NCI-H1092 (cell line): ENCODE measurements at places on chromosomes 5 and 9.

GRCh38 chr5:54867310-54867944, 118.0 kb downstream of the ESM1 start:
- no peak for DNase-seq

DNA sequence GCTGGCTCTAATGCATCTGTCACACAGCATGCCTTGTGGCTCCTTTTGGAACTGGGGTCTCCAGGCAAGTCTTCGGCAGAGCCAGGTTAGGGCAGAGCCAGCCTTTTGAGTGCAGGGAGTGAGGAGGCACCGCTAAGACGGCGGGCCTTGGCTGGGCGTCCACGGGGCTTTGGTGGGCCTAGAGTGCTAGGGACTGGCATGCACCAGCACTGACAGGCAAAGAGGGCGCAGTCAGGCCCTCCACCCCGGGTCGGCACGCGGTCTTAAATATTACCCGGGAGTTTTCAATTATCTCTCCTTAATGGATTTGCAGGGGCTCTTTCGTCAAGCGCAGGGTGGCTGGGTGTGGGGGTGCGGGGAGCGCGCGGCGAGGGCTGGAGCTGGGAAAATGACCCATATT, 444.4 kb downstream of the SPATA31A7 start:
- no peak for DNase-seq

DNA sequence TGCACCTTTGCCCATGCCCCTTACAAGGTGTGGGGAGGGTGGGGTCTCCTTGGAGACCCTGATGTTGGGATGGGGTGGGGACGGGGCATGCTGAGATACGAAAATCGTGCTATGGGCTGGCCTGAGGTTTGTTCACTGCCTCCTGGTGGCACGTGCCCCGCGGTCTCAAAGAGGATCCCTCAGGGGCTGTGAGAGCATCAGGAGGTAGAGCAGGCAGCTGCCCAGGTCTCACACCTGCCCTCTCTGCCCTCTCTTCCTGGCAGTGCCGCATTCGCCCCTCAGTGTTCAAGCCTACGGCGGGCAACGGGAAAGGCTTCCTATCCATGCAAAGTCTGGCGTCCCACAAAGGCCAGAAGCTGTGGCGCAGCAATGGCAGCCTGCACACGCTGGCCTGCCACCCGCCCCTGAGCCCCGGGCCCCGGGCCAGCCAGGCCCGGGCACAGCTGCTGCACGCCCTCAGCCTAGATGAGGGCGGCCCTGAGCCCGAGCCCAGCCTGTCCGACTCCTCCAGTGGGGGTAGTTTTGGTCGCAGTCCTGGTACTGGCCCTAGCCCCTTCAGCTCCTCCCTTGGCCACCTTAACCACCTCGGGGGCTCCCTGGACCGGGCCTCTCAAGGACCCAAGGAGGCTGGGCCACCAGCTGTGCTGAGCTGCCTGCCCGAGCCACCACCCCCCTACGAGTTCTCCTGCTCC, 6.7 kb downstream of the N4BP3 start:
- DNase-seq, result no peak

DNA sequence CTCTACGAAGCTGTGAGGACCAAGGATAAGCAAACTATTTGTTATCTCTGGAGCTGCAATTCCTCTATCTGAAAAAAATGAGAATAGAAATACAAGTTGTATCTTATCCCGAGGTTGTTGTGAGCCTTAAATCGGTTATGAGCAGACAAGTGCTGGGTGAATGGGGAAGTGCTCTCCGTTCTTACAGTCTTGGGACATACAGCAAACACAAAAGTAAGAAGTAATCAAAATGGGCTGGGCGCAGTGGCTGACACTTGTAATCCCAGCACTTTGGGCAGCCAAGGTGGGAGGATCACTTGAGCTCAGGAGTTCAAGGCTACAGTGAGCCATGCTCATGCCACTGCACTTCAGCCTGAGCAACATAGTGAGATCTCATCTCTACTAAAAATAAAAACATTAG, 31.7 kb downstream of the ITK start:
- DNase-seq, result no peak

DNA sequence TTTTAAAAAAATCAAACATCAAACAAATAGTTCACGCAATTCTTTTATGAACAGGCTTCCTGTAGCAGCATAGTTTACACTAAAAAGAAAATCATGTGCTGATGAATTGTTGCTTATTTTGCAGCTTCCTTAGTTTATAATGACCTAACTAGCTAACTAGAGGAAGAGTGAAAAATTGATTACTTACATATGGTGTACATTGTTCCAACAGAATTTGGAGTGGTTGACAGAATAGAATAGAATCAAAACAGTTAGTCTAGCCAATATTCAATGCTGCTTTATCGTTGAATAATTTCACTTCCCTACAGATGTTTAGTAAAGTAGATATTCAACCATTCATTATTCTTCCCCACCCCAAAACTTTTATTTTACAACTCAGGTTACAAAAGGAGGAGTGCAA, 4.2 kb downstream of the NMUR2 start:
- no peak for DNase-seq

- DNase-seq, result no peak
Measured at GRCh38 chr9:88741335-88741734, 206.4 kb downstream of the NXNL2 start.

GRCh38 chr5:111223101-111223786, 940 bp upstream of the CAMK4 start:
- DNase-seq, result no peak
